CD4-positive, alpha-beta T cell treated with Interferon gamma for 1 hour (primary cell): ENCODE measurements at places on chromosomes 7 and 10.

- no peak for DNase-seq
Observed at GRCh38 chr10:47268696-47269095, 31.3 kb upstream of the GDF10 start.

DNA sequence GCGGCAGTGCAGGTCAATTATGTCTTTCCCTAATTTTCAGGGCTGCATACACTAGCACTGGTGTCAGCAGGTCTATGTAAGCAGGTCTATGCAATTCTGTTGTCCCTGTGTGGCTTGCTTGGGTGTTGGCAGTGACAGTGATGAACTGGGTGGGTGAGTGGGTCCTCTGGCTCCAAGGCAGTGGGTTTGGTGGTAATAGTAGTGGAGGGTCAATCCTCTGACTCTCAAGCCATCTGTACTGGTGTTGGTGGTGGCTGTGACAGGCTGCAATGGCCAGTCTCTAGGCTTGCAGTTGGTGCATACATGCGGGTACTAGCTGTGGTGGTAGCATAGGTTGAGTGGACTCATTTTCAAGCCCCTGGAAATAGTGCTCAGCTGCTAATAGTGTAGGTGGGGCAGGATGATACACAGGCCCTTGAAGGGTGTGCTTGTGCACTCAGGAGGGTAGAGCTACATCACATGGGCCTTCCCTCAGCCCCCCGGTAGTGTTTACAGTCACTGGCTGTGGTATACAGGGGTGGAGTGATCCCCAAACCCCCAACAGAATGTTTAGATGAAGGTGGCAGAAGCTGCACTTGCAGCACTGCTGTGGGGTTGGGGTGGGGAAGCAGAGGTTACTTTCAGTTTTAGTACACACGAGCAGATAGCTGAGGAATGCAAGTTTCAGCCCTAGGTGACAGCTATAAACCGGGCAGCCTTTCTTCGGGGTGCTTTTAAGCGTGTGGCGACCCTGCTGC lies 331.3 kb downstream of the PCDH15 start:
- no peak for DNase-seq

DNA sequence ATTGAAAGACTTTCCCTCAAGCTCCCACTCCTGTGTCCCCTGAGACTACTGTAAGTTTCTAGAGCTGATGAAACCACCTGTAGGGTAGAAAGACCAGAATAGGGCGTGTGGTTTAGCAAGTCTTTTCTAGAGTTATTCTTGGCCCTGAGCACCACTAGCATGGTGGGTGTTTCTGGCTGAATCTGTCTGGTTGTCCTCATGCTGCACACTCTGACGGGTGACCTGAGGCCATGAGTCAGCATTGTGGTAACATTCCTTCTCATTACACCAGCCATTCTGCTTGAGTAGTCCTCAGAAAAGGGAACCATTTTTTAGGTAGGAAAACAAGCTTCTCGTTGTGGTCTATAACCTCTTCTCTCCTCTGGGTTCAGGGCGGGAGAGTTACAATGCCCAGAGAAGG lies 250.3 kb downstream of the SNX13 start:
- peak; percentile 12 for DNase-seq

GRCh38 chr7:55432939-55433784 lies 68.0 kb downstream of the LANCL2 start:
- no peak for DNase-seq
